ENCODE measurements at places on chromosomes 6 and 20.

DNA sequence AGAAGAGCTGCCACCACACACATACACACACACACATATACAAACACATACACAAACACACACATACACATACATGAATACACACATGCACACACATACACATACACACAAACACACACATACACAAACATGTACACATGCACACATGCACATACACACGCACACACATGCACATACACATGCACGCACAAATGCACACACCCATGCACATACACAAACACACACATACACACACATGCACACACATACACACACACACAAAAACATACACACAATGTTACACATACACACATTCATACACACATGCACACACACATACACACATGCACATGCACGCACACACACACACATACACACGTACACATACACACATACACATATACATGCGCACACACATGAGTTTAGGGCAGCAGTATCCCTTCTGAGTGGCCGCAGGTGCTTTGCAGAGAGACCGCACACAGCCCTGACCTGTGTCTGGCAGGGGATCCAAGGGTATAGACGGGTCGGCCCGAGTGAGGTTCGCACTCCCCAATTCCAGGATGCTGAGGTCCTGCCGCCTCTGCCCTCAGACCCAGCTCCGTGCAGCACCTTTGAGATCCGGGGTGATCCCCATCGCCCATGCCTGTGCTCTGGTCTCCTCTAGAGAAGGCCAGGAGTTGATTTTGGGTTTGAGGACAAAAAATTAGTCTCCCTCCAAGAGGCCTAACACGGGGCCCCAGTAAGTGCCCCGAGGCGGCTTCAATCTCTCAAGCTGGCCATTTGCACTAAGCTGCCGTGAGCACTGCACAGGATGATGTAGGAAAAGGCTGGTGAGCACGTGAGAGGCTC lies 56.8 kb downstream of the TMEM242 start:
- DNase-seq, result no peak

- DNase-seq, result no peak
Measured at GRCh38 chr20:25629816-25630499, 6.1 kb upstream of the NANP start.

DNA sequence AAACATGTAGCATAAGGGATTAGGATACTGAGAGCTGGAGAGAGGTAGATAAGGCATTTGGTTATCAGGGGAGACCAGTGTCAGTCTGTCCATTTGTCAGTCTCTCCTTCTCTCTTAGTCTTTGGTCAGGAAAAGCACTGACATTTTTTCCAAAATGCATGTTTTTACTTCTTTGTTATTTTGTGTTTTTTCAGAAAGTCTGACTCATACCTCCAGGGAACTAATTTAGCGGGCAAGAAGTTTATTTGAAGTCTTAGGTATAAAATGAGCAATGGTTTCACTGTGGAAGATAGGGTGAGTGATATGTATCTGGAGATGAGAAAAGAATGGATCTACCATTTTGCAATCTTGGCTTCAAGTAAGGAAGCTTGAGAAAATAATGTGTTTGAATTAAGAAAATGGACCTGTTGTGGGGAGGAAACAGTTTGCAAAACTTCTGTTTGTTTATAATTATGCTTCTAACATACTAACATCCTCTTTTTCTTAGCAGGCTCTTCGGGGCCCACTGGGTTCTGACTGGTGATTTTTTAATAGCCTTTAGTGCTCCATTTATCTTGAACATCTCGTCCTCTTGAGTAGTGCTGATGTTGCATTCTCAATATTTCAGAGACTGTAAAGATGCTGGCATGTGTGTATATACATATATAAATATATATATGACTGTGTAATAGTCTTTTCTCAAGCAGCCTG lies 66.9 kb upstream of the FABP7 start:
- DNase-seq, result no peak

DNA sequence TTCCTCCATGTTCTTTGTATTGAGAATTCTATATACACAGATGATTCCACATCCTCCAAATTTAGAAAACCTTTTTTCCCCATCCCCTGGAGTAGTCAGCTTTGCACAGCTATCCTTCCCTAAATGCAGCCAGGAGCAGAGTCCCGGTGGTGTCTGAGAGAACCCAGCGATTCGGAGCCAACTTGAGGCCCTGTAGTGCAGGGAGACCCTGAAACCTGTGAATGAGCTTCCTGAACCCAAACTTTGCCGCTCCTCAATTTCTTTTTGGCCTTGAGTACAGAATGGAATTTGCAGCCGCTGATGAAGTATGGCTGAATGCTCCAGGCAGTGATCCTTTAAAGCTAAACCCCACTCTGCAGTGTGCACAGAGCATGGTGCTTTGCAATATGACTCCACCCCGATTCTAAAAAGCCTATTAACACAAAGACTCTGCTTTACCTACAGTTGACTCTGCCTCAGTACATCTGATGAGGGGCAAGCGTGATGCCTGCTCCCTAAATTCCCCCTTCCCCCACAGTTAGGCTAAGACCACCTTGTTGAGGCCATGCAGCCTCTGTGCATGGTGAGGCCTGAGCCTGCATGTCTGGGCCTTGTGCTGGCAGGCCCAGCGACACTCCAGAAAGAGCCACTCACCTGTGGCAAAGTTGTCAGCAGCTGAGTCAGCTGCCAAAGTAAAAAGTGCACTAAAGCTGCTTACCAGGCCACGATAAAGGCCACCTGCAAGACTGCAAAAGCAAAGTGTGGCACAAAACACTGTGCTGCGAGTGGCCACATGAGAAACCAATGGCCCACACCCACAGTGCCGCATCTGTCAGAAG lies 82.1 kb downstream of the PLEKHG1 start:
- no peak for DNase-seq

DNA sequence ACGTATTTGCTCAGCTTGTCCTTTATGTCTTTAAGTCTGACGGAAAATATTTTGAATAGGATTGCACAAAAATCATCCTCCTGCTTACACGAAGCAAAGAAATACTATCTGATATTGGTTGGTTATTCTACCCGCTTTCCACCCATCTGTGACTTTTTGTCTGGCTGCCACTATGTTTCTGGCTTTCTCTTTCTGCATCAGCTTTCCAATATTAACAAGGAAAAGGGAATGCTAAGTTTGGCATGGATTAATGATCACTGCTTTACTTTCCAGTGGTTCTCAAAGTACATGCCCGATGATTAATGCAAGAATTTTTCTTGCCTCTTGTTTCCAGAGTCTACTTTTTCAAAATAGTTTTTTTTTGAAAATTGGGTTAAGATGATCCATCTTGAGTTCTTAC lies 57.0 kb downstream of the RNF144B start:
- DNase-seq, result no peak

DNA sequence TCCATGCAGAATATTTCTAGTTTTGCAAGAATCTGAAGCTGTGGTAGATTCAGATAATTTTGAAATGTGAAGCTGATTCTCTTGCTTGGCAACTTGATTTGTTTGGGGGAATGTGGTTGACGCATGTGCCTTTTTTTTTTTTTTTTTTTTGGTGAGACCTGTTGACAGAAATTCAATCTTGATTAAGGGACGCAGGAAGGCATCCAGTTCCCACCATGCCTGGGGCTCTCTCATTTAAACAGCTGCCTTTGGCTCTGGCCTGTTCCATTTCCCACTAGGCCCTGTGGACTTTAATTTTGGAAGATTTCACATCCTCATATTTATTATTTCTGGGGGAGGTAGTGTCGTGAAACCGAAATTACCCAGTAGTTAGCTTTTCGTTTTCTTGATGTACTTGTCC lies 8.6 kb downstream of the TPX2 start:
- DNase-seq, result no peak

DNA sequence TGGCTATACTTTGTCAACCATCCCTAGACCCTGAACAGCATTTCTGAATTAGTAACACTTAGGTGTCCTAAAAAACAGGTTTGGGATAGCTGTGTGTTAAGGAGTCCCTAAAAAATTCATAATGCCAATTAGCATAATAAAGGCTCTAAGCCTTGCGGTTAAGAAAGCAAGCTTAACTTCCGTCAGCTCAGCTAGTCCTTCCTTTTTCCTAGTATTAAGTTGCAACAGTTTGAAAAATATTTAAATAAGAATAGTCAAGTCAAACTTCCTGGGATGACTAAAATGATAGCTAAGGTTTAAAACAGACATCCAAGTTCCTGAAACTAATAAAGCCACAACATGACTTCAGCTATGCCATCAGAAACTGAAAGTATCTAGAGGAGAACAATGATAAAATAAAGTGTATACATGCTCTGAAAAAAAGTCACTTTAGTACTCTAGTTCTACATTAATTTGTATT lies 3.5 kb downstream of the AKIRIN2 start:
- DNase-seq, result no peak

DNA sequence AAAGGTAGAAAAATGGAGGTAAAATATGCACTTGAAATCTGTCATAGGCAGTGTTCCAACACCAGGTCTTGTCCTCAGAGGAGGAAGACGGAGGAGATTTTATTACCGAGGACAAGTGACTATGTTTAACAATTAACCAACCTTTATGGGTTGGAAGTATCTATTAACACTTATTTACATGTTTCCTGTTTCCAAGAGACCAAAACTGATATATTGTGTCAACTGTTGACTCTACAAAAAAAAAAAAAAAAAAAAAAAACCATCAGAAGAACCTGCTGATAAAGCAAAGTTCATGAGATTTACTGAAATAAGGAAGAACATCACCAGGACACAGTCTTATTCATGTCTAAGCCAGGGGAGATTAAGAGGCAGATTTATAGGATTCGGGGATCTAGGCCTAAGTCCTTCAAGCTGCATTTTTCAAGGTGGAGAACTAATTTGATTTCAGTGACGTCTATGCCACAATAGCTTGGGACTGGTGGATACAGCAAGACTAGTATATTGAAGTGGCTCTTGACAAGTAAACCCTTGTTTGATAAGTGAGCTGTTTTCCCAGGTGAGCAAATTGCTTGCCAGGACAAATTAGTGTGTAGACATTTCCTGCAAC lies 126.6 kb upstream of the NAA20 start:
- DNase-seq, result no peak

- no peak for DNase-seq
Measured at GRCh38 chr6:142901611-142902010, 43.4 kb downstream of the HIVEP2 start.

GRCh38 chr6:43290905-43291355 lies 7.1 kb upstream of the SLC22A7 start:
- DNase-seq, result no peak

DNA sequence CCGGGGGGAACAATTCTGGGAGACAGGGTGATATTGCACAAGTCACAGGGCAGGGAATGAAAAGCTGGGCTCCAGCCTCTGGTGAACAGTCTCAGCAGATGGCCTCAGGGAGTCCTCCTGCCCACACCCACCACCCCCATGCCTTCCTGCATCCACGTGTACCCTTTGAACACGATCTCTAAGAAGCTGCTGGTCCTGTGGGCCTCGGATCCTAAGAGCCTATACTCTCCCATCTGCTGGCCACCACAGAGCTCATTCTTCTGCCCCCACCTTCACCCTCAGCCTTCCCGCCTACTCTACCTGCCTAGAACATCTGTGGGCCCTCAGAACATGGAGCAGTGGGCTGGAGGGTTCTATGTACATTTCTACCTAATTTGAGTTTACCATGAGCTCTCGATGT lies 60.3 kb downstream of the TRERF1 start:
- no peak for DNase-seq

DNA sequence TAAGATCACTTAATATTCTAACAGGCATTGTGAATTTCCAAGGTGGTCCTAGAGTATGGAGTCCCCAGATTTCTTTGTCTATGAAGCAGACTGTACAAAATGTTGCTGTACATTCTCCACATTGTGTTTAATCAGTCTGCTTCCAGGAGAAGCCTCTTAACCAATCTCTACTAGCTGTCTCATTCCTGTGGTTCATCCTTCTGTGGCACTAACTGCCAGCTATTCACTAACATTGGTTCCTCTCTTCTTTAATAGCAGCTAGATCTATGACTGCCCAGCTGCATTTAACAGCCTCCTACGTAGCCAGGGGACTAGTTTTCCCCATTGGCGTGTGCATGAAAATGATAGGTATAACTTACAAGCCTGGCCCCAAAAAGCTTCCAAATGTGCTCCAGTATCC lies 395.4 kb downstream of the SAMD5 start:
- DNase-seq, result no peak

DNA sequence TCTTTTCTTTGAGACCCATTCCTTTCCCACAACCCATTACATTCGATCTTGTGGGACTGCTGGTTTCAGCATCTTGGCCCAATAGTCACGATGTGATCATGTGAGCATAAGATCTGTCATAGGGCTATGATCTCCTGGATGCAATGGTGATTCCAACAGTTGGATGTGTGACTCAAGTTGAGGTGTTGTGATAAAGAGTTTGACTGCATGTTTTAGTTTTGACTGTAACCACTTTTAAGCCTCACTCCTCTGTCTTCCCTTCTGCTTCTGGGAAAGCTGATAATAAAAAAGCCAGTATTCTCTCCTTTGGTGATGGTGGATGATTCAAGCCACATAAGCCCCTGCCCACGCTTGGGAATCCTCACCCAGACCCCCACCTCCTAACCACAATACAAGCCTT lies 117.0 kb upstream of the ASCC3 start:
- DNase-seq, result no peak

DNA sequence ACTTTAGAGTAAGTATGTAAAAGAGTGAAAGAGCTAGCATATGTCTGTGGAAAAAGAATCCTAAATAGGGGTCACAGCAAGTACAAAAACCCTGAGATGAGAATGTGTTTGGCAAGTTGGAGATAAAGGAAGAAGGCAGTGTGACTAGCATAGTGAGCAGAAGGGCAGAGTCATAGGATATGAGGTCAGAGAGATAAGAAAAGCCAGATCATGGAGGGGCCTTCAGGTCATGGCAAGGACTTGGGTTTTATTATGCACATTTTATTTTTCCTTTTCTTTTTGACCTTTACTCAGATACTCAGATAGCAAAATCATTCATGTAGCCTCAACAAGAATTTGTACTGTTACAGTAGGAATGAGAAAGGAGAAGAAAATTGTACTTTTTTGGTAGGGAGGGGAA lies 138.0 kb downstream of the GJA1 start:
- DNase-seq, result no peak

DNA sequence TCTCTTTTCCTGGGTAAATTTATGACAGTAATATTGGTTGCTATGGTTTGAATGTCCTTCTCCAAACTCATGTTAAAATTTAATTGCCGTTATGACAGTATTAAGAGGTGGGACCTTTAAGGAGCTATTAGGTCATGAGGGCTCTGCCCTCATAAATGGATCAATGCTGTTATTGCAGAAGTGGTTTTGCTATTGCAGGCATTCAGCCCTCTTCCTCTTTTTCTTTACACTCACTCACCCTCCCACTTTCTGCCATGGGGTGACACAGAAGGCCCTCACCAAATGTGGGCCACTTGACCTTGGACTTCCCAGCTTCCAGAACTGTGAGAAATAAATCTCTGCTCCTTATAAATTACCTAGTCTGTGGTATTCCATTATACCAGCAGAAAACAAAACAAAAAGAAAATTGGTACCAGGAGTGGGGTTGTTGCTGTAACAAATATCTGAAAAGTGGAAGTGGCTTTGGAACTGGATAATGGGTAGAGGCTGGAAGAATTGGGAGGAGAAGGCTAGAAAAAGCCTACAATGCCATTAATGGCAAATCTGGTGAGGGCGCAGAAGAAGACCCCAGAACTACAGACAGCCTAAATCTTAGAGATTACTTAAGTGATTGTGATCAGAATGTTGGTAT lies 24.8 kb upstream of the IGF2R start:
- DNase-seq, result no peak

Measured in stimulated activated CD4-positive, alpha-beta T cell treated with anti-CD3 and anti-CD28 coated beads, TNF-alpha, amount 100 ng/mL, for 24 hours (primary cell).